ENCODE measurements at places on chromosomes 11 and 22.
A peak's percentile ranks its signal among the peaks of the same experiment; 100 is the strongest.

GRCh38 chr11:8025123-8025522, 38.0 kb downstream of the EIF3F start:
- no peak for DNase-seq

- DNase-seq, result peak; percentile 4
These were observed at the start of gene OSBP2 for GRCh38 chr22:30694640-30695350. OSBP2 (plus strand) TSS chr22:30694874; CDS start chr22:30694910, 36 bp downstream.

DNA sequence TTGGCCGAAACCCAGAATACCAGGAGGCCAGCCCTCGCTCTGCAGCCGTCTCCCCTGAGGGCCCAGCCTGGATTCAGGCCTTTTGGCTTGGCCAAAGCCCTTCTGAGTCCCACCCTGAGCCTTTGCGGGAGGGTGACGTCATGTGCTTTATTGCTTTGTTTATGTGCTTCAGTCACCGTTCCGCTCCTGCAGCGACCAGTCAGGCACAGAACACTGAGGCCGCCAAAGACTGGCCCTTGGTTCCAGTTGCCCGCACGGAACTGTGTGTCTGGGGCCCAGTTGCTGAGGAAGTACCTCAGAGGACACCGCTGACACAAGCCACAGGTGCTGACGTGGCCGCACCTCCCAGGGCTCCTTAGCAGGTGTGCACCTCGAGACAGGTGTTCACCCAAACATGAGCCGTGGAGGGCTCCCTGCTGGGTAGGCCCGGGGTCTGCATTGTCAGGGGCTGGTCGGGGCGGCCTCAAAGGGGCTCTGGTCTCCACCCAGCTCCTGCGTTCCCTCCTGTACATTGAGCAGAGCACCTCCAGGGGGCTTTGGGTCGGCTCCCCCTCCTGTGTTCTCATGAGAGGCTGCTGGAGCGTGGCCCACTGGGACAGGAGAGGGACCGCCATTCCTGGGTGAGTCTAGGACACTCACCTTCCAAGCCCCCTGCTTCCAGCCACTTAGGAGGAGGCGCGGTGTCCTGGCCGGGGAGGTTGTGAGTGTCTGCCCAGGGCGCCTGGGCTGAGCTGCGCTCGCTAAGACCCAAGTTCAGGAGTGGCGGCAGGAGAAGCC, 376.8 kb downstream of the TBC1D22A start:
- DNase-seq, result no peak

- DNase-seq, result no peak
These were observed 18.1 kb upstream of the KLHL35 start for GRCh38 chr11:75450826-75451821.

DNA sequence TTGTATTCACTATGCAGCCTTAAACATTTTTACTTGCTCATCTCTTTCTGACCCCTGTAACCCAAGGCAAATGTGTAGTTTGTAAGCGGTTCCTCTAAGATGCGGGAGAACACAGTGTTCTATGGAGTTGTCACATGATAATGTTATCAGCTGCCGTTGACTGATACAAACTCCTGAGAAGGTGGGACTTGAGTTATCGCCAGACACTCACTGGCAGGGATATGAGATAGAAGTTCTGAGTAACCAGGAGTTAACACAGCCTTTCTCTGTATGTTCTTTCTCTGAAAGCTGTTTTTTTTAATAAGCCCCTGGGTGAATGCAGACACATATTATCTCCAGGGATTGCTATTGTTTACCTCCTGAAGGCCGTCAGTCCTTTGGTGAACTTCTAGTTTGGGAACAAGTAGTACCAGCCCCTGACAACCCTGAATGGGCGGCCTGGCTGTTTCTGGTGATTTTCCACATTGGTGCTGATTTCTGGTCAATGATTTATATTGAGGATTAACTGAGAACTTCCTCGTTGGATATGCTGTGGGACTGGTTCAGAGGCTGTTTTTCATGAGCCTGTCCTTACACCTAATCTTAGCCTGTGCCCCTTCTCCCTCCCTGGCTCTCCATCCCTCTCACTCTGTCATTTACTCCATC, 155.3 kb upstream of the RASSF10 start:
- no peak for DNase-seq

- DNase-seq, result peak; percentile 72
These were observed 7.0 kb downstream of the UNC93B1 start for GRCh38 chr11:67996622-67997474.

- DNase-seq, result no peak
These were observed 10.6 kb downstream of the P2RX3 start for GRCh38 chr11:57348636-57349313.

DNA sequence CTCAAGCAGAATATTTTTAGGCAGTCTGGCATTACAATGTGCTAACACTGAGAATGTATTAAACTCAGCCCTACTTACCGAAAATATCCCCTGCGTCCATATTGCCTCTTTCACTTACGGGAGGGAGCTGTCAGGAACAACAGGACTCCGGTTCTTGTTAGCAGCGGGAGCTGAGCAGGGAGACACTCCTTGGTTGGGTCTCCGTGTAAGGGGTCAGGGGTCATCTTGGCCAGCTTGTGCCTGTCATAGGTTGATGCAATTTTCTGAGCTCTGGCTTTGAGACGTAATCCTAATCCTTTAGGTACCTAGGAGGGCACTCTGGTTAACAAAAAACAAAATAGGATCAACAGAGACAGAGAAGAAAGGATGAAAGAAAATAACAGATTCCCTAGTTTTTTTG, 1477.2 kb downstream of the BRD1 start:
- DNase-seq, result no peak

GRCh38 chr11:114762408-114762807, 84.1 kb downstream of the NXPE2 start:
- no peak for DNase-seq

- DNase-seq, result no peak
These were observed 36.9 kb downstream of the PPM1F start for GRCh38 chr22:21915624-21916308.

- no peak for DNase-seq
These were observed 26.8 kb downstream of the TPBGL start for GRCh38 chr11:75267171-75267970.

GRCh38 chr11:9210224-9210921, 54.8 kb downstream of the DENND5A start:
- DNase-seq, result no peak

GRCh38 chr11:58097437-58097836, 27.9 kb downstream of the OR9I1 start:
- DNase-seq, result no peak

DNA sequence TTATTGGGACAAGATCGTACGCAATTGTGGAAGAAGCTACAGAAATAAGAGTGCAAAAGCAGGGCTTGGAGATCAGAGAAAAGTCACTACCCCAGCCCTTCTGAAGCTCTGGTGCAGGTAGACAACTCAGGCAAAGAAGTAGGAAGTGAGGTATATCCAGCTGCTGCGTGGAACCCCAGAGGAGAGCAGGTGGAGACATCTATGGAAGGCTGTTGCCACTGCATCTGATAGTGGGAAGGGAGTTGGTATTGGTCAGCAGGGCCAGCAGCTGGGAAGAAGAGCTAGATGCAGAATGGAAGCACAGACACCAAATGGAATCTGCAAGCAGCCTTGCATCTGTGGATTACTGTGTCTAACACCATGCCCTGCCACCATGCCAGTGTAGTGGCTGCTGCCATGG, 165.1 kb downstream of the WNT11 start:
- DNase-seq, result no peak

DNA sequence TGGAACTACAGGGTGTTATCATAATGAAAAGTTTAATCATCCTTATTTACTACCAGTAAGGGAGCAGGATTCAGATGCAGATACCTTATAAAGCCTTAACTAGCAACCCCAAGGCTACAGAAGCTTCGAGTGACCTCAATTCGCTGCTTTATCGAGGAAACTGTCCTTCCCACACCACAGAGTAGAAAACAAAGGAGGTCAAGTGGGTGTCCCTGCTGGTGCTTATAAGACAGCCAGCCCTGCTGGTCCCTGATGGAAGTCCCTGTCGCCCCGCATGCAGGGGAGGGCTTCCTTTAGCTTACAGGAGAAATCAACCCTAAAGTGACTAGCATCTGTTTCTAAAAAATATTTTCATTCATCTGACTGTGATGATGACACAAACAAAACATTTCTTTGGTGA, 7.3 kb downstream of the MN1 start:
- DNase-seq, result no peak

GRCh38 chr11:119196833-119197483, 9.2 kb upstream of the CBL start:
- peak; percentile 68 for DNase-seq

DNA sequence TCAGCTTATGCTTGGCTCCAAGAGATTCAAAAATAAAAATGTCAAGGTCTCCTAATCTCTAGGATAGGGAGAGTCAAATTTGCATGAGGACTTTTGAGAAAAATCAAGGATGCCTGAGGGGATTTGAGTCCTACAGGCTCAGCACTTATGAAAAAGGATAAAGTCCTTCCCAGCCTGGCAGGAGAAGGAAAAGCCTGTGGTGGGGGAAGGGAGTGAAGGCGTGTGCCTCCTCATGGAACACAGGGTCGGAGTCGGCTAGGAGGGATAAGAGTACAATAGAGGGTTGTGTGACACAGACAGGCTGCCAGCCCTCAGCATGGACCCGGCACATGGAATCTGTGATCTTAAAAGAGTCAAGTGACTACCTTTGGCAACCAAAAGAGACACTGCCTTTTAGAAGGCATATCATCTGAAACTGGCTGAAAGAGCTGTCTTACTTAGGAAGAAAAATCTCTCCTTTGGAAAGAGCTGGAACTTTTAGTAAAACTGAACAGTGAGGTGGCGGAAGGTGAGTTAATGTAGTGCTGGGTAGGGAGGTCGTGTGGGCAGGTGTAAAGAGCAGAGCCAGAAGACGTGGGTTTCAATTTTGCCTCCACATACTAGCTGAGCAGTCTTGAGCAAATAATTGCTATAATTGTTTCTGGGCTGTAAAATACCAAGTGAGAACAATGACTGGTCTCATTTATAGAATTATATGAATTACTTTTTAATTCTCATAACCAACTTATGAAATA, 58.8 kb upstream of the RDX start:
- DNase-seq, result no peak

GRCh38 chr11:10208131-10208575, 85.9 kb downstream of the SBF2 start:
- DNase-seq, result no peak

DNA sequence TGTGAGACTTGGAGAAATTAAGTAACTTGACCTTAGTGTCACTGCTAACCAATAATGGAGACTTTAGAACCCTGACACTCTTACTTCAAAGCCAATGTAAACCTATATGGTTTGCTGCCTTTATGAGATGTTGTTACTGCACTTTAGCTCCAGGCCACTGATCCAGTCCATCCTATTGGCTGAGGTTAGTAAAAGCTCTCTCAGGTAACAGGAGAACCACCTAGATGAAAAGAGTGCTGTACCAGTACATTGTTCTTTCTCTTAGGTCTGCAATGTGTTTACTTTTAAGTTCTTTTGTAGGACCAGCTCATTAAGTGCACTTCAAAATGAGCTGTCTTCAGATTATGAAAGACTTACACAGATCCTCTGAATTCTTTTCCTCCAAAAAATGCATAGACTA, 994.0 kb upstream of the FAT3 start:
- no peak for DNase-seq

GRCh38 chr11:59437770-59438169, 1.5 kb downstream of the OR5A1 start:
- no peak for DNase-seq

GRCh38 chr11:12482839-12483238, 105.5 kb downstream of the PARVA start:
- DNase-seq, result no peak

DNA sequence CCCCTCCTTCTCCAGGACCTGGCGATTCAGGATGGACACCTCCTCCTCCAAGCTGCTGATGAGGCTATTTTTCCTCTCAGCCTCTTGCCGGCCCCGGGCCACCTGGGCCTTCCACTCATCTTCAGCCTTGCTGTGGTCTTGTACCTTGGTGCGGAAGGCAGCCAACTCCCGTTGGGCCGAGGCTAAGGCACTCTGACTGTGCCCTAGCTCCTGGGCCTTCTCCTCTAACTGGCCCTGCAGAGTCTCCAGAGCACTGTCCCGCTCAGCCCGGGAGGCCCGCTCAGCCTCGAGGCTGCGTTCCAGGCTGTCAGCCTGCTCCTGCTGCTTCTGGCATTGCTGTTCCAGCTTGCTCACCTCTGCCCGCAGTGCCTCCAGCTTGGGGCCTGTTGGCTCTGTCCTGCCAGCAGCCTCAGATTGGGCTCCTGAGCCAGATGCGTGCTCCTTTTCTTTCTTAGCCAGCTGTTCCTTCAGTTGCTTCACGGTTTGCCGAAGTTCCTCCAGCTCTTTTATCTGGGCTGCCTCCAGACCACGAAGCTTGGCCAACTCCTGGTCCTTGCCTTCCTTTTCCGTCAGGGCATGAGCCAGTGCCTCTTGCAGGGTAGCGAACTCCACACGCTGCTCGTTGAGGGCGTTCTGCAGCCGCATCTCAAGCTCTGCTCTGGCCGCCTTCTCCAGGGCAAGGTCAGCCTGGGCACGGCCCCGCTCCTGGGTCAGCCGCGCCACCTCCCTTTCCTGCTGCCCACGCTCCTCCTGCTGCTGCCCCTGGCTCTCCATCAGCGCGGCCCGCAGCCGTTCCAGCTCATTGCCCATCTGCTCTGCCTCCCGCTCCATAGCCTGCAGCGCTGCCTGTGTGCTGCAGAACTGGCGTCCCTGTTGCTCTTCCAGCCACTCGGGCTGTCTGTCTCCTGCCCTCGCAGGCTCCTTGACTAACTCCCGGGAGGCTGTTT, 15.3 kb downstream of the IL18BP start:
- DNase-seq, result no peak

DNA sequence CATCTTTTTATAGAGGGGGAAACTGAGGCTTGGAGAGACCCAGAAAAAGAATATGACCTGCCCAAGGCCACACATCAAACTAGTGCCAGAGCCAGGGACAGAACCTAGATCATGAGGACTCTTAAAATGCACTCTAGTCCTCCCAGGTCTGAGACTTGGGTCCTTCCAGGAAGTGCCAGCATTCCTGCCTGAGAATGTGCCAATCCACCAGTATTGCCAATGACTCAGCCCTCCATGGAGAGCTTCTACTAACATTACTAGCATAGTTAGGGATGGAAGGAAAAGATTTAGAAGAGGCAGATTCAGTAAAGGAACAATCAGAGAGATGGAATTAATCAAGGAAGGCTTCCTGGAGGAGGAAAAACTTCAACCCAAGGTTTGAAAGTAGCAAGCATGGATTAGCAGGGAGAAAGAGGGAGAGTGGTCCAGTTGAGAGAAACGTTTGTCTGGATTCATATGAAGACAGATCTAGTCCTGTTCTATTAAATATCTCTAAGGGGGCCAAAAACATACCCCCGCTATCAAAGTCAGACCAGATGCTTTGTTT, 20.1 kb upstream of the SMIM35 start:
- no peak for DNase-seq

Measured in CD4-positive, alpha-beta T cell treated with Interferon gamma for 1 hour (primary cell).